Left kidney (tissue), 8 donors: ENCODE measurements at places on chromosomes 7 and 10.

DNA sequence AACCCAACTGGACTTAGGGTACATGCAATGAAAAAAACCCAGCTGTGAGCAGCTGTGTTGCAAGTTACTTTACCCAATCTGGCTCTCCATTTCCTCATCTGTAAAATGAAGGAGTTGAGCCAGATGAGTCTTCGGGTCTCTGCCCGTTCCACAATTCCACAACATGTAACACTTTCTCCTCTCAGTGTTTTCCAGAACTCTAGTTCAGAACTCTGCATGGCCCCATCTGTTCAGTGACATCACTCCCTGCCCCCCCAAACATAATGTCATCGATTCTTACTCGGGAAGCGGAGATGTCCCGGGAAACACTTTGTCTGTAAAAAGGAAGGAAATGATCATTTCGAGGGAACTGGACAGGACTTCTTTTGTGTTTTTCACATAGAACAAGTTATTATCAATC, 2.5 kb downstream of the SH3PXD2A start:
- no peak for DNase-seq

DNA sequence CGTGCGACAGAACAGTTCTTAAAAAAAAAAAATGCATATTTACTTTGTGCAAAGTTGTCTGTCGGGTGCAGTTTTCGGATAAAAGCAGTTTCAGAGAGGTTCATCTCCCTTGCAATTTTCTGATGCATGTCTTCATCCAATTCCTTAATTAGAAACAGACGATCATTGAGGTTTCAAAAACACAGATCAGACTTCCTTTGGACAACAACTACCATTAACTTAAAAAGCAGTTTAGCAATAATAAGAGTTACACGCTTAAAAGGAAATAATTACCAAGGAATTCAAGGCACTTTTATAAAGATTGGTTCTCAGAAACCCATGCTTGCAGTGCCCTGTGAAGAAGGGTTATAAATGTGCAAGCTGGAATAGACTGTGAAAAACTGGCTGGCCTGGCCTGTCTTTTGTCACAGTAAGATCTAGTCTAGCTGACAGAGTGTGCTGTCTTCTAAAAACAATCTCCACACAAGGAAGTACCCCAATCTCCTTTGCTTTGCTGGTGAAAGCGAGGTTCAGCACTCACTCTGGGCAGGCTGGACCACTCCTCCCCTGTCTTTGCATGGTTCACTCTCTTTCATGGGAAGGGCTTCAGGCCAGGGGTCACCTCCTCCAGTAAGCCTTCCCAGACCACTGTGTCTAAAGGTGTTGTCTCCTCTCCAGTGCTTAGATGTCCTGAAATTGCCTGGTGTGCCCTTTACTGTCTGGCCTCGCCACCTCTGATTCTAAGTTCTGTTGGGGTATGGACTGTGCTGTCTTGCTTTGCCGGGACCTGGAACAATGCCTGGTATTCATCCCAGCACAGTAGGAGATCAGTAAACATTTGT, 34.8 kb upstream of the HNRNPH3 start:
- no peak for DNase-seq

GRCh38 chr7:33921216-33921938, 16.0 kb downstream of the BMPER start:
- DNase-seq: no peak

DNA sequence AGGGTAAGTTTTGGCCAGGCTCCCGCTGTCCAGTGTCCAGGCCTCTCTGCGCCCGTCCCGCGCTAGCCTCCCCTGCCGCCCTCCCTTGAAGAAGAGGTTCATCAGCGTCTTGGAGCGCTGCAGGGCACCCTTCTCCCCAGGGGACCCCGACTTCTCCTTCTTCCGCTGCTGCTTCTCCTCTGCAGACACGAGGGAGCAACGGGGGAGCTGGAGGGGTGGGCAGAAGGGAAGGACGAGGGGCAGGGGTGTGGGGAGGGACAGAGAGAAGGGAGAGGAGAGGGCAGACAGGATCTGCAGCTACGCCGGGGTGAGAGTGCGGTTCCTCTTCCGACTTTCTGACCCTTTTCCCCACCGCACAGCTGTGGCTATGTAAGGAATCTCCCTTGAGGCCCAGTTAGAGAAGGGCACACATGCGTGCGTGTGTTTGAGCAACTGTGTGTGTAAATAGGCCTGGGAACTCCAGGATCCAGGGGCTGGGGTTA, 12.8 kb downstream of the PDZD7 start:
- DNase-seq: no peak

DNA sequence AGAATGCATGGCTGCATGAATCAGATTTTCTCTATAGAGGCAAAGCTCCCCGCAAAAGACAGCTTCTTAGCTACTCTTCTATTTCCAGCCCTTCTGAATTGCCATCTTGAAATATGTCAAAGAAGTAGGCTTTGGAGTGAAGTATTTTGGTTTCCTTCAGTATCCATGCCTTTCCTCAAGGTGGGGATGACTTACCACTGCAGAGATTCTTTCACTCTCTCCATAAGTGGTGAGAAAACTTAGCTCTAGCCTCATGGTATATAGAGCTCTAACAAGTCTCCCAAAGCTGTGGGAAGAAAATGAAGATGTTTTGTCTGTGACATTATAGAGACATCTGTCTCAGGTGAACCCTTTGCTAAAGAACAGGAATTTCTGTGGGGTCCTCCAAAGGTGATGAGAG, 89.6 kb upstream of the ITGB1 start:
- DNase-seq: no peak
